ENCODE measurements at places on chromosomes 5 and 9. TPM values are rescaled to one million over a fixed set of nuclear protein-coding genes. Genes with fewer than 3 reads are reported as not detected.

PCDHA3 gene
- total RNA-seq = not detected

SPINK7 gene
- total RNA-seq = not detected

DNA sequence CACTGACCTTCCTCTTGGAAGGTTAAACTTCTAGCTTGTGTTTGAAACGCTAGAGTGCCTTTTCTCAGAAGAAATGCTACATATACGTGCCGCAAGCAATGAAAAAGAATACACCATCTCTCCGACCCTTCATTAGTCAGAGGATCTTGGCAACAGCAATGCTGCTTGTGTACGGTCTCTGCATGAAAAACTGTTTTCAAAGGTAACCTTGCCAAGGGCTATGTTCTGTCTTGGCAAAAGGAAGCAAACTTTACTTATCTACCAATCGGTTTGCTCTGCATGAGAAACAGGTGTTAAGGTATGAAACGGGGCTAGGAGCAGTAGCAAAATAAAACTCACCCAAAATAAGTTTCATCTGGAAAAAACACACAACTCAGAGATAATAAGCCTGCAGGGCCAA is 297.8 kb downstream of the FBXL17 start:
- peak; percentile 48 for DNase-seq

DNA sequence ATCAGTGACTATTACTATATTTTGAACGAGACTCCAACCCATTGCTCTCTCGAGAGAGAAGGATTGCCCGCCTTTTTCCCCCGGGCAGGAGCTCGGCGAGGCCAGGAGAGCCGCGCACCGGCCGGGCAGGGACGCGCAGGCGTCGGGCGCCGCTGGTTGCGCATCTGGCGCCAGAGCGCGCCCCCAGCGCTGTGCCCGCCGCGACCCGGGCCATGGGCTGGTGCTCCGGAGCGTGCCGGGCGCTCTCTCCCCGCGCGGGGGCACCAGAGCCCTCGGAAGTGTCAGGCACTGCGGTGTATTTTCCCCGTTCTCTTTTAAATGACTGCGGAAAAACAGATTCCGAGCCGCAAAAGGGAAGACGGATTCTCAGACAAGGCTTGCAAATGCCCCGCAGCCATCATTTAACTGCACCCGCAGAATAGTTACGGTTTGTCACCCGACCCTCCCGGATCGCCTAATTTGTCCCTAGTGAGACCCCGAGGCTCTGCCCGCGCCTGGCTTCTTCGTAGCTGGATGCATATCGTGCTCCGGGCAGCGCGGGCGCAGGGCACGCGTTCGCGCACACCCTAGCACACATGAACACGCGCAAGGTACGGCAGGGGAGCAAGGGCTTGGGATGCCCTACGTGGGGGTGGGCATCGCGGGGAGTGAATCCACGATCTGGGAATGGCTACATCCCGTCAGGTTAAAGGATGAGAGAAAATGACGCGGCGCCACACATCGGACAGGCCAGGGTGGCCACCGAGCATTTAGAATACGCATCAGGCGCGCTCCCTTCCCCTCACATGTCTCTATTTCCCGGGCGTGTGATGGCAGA is 1.1 kb upstream of the NTRK2 start:
- peak; percentile 51 for DNase-seq

- no peak for DNase-seq
These were observed 6.2 kb upstream of the TPM2 start for GRCh38 chr9:35695943-35696401.

- DNase-seq = no peak
These were observed 59.2 kb downstream of the NSUN2 start for GRCh38 chr5:6573651-6574101.

GRCh38 chr5:88979726-88980125 is 96.7 kb upstream of the MEF2C start:
- DNase-seq = no peak

GRCh38 chr9:133823189-133824105 is 85.3 kb upstream of the SARDH start:
- no peak for DNase-seq

Measured in foreskin keratinocyte (primary cell).